ENCODE measurements at places on chromosomes 3 and 15.

DNA sequence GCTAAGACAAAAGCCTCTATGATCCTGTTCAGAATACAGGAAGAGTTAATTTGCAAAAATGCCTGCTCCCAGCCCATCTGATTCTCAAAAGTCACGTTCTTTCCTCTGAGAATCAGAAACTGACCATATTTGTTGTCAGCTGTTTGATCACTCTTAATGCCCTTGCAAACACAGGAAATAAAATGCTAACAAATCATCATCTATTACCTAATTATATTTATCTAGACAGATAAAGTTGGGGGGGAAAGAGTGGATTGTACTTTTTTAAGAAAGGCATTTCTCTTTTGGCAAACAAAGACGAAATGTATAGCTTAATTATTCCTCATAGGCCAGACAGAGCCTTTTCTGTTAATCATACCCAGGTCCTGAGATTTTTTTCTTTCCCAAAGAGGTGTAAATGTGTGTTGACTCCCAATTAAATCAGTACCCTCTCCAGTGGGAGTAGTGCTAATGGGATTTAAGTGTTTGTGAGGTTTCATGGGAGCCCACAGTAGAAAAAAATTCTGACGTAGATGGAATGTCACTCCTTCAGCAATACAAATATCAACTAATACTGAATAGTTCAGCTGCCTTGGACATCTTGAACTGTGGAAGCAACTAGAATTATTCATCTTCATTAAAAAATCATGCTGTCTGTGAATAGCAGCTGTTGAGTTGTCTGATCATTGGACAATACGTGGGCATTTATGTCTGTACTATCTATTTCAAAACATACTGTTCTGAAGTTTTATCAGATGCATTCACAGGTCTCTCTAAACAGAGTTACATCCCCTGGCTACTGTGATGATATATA, 22.5 kb upstream of the BNIP2 start:
- no peak for DNase-seq

DNA sequence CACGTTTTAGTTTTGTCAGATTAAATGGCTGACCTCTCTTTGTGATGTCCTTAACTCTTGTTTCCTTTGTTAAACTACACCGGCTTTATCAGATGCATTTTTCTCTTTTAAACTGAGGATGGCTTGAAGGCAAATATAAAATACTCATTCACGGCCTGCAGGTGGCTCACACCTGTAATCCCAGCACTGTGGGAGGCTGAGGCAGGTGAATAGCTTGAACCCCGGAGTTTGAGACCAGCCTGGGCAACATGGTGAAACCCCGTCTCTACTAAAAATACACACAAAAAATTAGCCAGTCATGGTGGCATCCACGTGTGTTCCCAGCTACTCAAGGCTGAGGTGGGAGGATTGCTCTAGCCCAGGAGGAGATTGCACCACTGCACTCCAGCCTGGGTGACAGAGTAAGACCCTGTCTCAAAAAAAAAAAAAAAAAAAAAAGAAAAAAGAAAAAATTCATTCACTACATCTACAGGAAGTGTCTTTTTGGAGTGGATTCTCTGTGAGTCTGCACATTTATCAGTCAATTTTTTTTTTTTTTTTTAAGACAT, 34.7 kb upstream of the SACM1L start:
- no peak for DNase-seq

DNA sequence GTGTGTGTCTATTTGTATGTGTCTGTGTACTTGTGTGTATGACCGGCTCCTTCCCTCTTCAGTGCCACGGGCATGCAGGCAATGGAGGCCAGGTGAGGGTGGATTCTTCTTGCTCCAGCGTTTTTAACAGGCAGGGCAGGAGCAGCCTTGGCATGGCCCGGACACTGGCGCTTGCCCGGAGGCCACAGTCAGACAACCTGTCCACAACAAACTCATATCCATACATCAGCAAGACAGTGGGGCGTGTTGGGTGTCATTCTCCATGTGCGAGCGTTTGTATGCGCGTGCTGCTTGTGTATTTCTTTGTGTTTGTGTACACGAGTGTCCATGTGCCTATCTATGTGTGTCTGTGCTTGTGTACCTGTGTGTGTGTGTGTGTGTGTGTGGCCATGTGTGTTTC, 29.8 kb downstream of the PTH1R start:
- DNase-seq = no peak

- no peak for DNase-seq
These were observed 142.0 kb downstream of the GABRB3 start for GRCh38 chr15:26630857-26631256.

DNA sequence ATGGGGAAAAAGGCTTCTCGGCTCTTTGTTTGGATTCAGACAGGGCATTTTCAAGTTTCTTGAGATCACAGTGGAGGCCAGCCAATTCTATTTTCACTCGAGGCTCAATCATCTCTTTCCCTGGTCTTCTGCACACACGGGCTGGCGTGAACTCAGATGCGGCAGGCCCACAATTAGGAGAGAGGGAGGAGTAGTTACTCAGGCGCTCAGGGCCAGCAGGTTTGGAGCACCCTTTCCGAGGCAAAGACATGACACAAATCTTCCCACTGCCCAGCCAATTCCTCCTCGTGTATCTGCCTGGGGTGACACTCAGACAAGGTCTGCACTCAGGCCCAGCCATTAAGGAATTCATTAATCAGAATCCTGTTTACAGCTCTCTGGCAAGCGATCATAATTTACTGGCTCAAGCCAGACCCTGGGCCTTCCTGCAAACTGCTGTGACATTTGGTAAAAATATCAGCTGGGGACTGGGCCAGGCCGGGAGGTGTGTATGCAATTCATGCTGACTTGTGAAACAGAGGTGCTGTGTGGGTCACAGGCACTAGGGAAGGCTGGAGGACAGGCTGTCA, 68.1 kb upstream of the TLE3 start:
- no peak for DNase-seq

DNA sequence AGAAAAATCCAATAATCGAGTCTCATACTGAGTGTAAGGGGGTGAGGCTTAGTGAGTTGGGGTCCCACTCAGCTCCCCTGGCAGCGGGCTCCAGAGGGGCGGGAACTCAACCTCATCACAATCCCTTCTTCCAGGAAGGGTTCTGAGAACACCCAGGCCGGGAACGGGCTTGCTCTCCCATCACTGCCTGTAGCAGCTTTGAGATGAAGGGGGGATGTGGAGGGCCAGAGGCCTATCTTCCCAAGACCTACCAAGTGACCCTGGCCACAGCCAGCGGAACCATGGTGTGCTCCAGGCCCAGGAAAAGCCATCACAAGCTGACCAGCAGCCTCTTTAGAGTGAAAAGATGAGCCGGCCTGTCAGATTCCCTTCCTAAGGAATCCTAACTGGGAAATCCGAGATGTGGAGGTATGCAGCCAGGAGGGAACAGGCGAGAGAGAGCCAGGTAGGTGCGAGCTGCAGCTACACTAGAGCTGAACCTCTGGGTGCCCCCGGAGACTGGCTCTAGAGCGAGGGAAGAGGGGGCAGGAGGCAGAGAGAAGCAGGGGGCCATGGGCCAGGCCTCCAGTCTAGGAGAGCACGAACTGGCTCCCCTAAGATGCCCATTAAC, 18.5 kb downstream of the GRAMD2A start:
- no peak for DNase-seq

GRCh38 chr3:148280623-148281242, 417.0 kb upstream of the AGTR1 start:
- no peak for DNase-seq

DNA sequence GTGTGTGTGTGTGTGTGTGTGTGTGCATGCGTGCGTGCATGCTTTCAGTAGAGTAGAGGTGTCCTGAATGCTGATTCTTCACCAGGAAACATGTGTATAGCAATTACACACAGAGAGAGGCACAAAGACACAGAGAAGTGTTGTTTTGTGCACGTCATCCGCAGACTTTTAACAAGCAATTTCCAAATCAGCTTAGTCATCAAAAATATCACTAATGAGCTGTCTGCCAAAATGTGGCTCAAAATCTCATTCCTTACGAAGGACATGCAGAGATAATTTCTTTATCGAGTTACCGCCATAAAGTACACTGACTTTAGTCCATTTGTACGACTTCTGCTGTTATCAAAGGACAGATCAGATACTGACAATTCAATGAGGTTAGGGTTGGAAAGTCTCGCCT, 274.9 kb upstream of the RARB start:
- no peak for DNase-seq

GRCh38 chr3:159565313-159565712, 423.3 kb upstream of the IL12A start:
- DNase-seq = no peak

- DNase-seq = no peak
These were observed 369.1 kb downstream of the RBMS3 start for GRCh38 chr3:29649815-29650547.

DNA sequence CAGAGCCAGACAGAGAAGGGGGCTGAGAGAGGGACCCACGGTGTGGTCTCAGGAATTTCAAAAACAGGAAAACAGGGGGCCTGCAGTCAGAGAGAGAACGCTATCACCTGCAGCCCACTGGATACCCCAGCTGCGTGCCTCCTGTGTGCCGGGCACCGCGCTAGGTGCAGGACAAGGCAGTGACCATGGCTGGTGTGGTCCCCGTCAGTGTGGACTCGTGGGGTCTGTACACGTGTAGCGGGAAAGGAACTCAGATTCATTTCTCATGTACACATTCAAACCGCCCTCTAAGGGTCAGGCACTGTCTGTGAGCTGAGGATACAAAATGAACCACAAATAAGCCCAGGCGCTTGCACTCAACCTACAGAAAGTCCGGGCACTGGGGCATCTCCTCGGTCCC, 20.9 kb downstream of the SSUH2 start:
- no peak for DNase-seq

DNA sequence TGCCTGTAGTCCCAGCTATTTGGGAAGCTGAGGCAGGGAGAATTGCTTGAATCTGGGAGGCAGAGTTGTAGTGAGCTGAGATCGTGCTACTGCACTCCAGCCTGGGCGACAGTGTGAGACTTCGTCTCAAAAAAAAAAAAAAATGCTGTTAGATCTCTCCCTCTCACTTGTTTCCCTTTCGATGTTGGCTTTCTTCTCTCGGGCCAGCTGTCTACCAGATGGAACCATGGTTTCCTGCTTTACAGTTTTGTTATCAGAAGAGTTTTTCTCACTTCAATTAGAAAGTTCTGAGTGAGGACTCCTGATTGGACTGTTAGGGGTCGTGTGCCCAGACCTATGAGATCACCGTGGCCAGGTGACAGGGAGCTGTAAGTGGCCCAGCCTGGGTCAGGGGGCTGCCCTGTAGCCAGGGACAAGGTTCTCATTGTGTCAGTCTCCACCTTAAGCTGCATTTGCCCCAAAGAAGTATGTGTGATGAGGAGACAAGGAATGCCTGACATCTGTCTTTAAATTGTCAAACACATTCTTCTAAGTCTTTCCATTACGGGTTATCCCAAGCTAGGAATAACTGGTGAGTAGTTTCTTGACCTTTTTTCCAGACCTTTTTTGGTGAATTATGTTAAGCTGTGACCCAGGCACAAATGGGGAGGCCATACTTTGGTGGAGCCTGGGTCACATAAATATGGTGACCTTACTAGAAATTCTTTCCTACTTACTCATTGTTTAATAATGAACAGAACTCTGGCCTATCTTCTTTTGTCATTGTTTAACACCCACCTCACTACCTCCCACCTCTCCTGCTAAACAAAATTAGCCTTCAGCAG, 25.2 kb downstream of the SNAPC5 start:
- DNase-seq = no peak

GRCh38 chr3:114496874-114497273, 203.0 kb downstream of the TIGIT start:
- DNase-seq = peak; percentile 86
